ENCODE measurements at places on chromosomes 6 and 20.

DNA sequence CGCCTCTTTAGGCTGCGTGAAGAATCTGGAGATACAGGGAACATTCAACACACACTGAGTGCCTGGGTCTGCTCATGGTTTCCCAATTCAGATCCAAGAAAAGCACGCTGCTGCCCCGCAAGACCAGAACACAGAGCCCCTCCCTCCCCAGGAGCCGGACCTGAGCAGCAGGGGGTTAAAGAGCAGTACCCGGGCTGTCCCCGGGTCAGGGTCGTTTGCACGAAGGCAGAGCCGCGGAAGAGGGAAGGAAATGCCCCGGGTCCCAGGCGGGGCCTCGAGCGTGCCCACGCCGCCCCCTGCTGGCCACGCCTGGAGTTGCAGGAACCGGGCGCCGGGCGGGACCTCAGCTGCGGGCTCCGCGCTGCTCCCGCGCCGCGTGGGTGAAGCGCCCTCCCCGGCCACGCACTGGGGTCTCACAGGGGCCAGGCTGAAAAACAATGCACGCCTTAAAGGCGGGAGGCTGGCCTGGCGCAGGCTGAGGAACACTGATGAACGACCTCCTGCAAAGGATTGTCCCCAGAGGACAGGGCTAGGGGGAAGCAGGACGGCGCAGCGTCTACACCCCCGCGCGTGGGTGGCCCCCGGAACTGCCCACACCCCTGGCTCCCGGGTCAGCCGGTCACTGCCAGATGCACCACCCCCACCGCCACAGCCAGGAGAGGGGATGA, 48.9 kb downstream of the ANKRD60 start:
- peak; percentile 62 for DNase-seq

DNA sequence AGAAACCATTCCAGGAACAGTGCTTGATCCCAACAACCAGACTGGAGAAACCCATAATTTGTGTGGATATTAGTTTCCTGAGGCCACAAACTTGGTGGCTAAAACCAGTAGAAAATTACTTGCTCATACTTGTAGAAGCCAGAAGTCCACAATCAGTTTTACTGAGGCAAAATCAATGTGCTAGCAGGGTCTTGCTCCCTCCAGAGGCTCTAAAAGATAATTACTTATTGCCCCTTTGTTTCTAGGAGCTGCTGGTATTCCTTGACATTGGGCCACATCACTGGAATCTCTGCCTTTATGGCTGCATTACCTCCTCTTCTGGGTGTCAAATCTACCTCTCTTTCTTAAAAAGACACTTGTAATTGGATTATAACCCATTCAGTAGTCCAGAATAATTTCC, 142.2 kb upstream of the SAMD5 start:
- DNase-seq: no peak

DNA sequence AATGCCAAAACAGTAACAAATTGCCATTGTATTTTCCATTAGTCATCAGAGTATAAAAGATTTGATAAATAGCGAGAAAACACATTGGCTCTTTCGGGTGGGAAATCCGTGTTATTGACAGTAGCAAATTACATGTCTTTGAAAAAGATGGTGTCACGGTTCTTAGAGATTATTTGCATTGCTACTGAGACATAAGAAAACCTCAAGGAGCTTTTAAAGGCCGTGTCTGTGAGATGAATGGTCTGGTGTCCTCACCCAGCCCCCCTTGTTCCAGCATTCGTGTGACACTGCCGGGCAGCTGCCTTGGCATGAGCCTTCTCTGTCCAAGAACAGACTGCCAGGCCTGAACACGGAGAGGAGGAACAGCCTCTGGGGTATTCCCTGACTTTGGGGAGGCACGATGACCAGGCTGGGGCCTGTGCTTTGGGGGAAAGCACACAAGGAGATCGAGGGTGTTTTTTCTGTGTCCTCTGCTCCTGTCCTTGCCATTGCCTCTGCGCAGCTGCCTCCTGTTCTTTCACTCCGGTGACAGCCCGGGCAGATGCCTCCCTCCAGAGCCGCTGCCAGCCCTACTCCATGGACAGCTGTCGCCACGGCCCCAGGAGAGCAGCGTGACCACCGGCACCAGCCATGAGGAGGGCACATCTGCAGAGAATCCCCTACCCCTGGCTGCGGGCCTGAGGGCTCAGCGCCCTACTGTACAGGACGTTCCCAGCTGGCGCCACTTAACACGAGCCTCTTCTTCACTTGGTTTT, 167.7 kb upstream of the CDYL start:
- no peak for DNase-seq

DNA sequence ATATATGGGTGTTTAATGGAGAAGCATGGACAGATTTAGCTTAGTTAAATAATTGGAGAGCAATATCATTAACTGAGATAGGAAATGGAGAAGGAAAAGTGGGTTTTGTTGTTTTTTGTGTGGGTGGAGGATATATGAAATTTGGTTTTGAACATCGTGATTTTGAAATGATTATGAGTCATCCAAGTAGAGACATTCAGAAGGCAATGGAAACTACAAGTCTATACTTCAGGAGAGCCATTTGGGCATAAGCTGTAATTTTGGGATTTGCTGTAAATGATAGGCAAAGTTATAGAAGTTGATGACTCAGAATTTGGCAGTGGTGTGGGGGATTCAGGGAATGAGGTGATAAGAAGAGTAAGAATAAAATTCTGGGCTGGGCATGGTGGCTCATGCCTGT, 27.4 kb upstream of the FAM135A start:
- no peak for DNase-seq

- DNase-seq: no peak
Measured at GRCh38 chr20:62241506-62241905, 3.2 kb downstream of the OSBPL2 start.

- DNase-seq: no peak
Measured at GRCh38 chr6:156413154-156413553, 364.0 kb upstream of the ARID1B start.

- no peak for DNase-seq
Measured at GRCh38 chr6:117137711-117138110, 127.6 kb upstream of the VGLL2 start.

DNA sequence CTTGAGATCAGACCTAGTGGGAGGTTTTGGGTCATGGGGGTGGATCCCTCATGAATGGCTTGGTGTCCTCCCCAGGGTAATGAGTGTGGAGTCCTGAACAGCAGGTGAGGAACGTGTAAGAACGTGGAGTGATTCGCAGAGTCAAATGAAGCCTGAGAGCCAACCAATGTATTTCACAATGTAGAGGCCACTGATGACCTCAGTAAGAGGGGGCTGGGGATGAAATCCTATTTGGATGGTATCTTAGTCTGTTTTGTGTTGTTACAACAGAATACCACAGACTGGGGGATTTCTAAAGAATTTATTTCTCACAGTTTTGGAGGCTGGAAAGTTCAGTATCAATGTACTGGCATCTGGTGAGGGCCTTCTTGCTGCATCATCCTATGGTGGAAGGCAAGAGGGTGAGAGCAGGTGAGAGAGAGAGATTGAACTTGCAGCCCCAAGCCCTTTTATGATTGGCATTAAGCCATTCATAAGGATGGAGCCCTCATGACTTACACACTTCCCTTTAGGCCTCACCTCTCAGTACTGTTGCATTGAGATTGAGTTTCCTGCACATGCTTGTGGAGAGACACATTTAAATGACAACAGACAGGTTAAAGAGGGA, 47.3 kb upstream of the HIVEP1 start:
- DNase-seq: no peak

GRCh38 chr6:80142586-80142985, 36.1 kb downstream of the BCKDHB start:
- peak; percentile 57 for DNase-seq

- DNase-seq: no peak
Measured at GRCh38 chr6:7566107-7566506, 23.9 kb upstream of the SNRNP48 start.

GRCh38 chr6:157597461-157598312, 216.7 kb downstream of the ZDHHC14 start:
- peak; percentile 64 for DNase-seq

All from umbilical cord (tissue), 2 donors.